HEK293T (cell line): ENCODE measurements at places on chromosomes 1 and 21.

GRCh38 chr1:56578963-56579875 lies at the start of gene PLPP3:
Gene PLPP3 (minus strand): TSS chr1:56579563. CDS start chr1:56579016, 547 bp downstream.
- peak; percentile 85 for DNase-seq

GRCh38 chr1:23575226-23575810 lies 16.0 kb upstream of the ID3 start:
- no peak for DNase-seq

GRCh38 chr1:169309178-169310166 lies 58.1 kb downstream of the NME7 start:
- no peak for DNase-seq

GRCh38 chr1:245748646-245749045 lies 593.9 kb downstream of the KIF26B start:
- DNase-seq: no peak

DNA sequence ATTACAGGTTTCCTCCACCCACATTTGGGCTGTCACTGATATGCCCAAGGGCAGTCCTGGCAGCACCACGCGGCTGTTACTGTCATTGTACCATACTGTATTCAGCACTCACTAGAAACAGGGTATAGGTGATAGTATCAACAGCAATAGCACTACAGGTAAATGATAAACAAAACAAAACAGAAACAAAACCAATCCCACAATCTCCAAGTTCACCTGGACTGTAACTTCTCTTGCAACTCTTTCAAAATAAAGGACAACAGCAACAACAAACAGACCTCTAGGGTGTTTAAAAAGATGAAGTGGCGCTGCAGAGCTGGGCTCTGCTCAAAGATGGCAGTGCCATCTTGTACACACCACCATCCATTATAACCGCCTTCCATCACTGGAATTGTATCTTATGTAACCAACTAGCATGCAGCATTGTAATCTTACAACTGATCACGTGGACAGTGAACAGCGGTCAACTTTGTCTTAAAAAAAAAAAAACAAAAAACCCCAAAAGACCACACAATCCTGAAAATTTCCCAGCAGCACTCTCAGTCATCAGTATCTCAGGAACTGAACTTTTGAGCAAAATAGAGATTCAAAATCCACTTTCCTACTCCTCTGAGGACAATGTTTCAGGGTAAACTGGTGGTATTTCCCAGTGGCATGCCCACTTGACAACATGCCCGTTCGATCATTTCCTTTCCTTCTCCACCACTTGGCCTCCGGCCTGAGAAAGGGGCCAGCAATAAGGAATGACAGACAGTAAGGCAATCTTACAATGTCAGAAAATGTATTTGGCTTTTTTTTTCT lies 3.8 kb downstream of the IRF2BP2 start:
- no peak for DNase-seq

GRCh38 chr1:1085911-1086841 lies 12.1 kb upstream of the RNF223 start:
- DNase-seq: no peak

DNA sequence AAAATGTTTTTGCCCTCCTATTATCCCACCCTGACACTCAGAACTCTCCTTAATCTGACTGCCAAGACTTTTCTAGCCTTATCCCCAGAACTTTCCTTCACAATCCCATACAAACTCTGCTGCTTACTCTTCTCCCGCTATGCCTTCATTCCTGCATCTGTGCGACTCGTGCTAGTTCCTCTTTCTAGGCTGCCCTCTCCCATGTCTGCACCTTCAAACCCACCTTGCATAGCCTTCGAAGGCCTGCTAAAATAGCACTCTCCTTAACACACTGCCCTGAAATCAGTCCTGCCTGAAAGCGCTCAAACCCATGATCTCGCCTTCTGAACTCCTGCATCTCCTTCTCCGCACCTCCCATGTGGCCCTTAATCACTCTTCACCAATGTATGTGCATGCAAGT lies 2.5 kb upstream of the NCF2 start:
- DNase-seq: no peak

DNA sequence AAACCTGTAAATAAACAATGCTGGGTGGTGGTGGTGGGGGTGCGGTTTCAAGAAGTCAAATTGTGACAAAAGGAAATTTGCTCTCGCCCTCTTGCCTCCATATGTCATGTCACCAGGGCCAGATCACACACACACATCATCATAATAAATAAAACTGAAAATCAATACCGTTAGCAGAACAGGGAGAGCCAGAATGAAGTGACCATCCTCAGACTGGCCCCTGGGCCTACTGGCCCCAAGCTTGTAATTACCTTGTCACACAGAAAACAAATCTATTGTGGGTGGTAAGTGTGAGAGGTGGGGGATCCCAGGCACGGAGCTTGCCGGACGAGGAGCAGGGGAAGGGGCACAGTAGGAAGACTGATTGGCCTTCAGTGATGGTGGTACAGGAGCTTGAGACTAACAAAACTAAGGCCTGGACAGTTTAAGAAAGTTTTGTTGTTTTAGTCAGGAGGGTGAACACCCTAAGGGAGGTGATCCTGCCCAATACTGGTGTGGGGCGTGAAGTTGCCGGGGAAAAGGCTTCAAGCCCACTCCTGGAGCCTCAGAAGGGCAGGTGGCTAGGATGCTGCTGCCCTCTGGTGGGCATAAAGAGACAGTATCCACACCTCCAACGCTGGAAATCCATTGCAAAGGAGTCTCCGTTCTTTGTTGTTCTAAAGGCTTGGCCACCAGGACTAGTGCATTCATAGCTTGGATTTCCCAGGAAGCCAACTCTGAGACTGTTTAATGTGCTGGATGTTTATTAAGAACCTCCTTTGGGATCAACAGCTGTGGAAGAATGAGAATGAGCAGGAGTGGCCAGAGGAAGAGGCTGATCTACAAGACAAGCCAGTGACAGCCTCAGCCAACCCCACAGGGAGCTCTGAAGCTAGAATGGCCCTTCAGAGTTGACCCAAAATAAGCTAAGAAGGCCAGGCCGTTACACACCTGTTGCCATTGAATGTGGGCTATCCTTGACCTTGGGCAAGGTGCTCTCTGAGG lies 8.1 kb upstream of the C1orf216 start:
- DNase-seq: peak; percentile 81

DNA sequence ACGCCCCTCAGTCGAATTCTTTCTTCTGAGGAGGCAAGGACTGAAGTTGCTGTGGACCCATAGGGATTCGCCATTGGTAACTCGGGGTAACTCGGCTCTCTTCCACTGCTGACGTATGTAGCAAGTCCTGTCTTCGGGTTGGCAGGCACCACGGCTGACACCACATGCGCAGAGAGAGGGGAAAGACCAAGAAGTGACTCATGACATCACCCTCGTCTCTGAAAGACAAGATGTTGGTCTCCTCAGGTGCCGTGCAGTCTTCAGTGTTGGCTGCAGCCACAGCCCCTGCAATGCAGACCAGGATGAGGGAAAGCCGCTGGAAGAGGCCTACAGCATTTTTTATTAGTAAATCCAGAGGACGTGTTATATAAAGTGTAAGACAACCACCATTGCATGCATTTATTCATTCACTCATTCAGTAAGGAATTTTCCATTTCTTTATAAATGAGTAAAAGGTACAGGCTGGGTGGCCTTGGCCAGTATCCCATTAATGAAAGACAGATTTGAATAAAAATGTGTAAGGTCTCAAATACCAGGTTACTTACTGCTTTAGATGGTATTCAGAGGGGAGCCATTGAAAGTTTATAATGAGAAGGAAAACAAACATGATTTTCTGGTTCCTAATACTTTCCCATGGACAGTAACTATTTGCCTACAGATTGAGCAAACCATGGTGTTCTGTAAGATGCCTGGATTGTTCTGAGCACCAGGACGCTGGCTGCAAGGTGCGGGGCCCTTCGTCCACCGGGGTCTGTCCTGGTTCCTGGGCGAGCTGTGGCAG lies 50.7 kb upstream of the IRF2BP2 start:
- DNase-seq: no peak

DNA sequence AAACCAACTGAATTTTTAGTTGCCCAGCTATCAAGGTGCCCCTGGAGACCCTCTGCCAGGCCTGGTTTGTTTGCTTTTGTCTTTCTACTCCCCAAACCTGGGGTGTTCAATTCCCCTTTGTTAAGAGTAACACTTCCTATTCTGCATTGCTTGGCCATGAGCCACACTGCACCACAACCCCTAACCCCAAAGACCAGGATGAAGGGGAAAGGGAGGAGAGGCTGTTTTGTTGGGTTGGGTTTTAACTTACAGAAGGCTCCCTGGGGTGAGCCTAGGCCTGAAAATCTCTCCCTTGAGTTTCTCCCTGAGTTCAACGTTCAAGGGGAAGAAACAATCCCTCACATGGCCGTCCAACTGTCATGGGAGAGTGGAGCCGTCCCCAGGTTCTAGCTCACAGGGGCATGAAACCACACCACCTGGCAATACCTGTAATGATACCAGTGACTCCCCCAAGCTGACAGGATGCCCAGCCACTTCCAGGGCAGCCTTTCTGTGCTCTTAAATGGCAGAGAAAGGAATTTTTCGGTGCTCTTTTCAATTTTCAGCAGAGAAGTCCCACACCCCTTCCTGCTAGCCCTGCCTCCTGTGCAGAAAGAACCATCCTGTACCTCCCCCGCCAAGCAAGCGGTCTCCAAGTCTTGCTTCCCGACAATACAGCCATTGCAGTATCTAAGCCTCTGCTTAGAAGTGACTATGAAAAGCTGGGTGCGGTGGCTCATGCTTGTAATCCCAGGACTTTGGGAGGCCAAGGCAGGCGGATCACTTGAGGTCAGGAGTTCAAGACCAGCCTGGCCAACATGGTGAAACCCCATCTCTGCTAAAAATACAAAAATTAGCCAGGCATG lies 14.9 kb downstream of the SLC45A3 start:
- DNase-seq: no peak

DNA sequence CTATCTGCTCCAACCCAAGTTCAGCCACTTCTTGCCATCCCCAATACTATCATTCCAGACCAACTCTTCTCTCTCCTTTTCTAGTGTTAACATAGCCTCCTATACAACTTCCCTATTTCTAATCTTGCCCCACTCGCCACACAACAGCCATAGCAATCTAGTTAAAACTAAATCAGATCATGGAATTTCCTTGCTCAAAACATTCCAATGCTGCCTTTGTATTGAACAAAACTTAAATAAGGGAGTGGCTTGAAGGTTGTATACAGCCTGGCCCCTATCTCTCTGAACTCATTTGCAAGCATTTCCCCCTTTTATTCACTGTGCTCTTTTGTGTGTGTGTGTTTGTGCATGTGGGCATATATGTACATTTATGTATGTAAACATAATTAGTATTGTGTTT lies 118.1 kb upstream of the SGIP1 start:
- no peak for DNase-seq

DNA sequence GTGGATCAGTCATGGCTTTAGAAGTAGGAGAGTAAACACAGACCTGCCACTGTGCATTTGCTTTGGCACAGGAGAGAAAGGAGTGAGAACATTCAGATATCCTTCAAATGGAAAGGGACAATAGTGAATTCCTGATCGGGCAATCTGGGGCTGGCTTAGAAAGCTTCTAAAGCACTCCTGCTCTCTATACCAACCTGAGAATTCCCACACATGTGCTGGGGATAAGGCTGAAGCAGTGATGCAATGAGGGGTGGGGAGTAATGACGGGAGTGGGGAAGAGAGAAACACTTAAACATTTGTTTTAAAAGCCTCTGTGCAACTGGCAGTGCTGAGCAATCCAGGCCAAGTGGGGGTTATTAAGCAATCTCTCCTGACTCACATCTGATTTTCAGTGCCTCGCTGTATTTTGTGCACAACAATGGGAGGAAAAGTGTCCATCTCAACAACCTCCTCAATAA lies 108.8 kb downstream of the KIAA0319L start:
- no peak for DNase-seq

DNA sequence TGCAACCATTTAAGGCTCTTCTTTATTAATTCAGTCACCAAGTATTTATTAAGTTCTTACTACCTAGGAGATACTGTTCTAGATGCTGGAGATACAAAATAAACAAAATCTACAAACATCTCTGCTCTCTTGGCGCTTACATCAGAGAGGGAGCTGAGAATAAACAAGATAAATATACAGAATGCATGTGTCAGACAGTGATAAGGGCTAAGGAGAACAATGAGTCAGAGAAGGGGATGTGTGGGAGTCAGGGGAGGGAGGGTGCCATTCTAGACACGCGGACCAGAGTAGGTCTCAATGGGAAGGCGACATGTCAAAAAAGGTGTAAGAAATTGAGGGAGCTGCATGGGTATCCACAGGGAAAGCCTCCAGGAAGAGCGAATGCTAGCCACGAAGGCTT lies 393.2 kb downstream of the RWDD3 start:
- DNase-seq: no peak

- DNase-seq: no peak
These were observed 183.6 kb upstream of the UBE2U start for GRCh38 chr1:64019818-64020217.

- DNase-seq: peak; percentile 41
These were observed at the start of gene RIPPLY3 for GRCh38 chr21:37006486-37007291. Gene RIPPLY3 (plus strand): TSS chr21:37006702. CDS start chr21:37006773, 71 bp downstream.

GRCh38 chr1:54582566-54583306 lies 34.7 kb downstream of the ACOT11 start:
- no peak for DNase-seq

- no peak for DNase-seq
These were observed 25.6 kb downstream of the ZBTB17 start for GRCh38 chr1:15950302-15950701.

GRCh38 chr1:37667023-37667671 lies 25.2 kb upstream of the CDCA8 start:
- no peak for DNase-seq

- DNase-seq: no peak
These were observed 95.3 kb upstream of the ACTRT2 start for GRCh38 chr1:2925918-2926317.

- DNase-seq: no peak
These were observed 21.7 kb downstream of the UBE2T start for GRCh38 chr1:202320081-202320405.

GRCh38 chr1:87669674-87670073 lies 341.0 kb downstream of the LMO4 start:
- no peak for DNase-seq

GRCh38 chr1:15515022-15515663 lies 8.9 kb downstream of the CASP9 start:
- DNase-seq: no peak

GRCh38 chr1:25825605-25826004 lies 5.9 kb downstream of the MTFR1L start:
- no peak for DNase-seq

- DNase-seq: no peak
These were observed 119.7 kb downstream of the APP start for GRCh38 chr21:26050857-26051256.

DNA sequence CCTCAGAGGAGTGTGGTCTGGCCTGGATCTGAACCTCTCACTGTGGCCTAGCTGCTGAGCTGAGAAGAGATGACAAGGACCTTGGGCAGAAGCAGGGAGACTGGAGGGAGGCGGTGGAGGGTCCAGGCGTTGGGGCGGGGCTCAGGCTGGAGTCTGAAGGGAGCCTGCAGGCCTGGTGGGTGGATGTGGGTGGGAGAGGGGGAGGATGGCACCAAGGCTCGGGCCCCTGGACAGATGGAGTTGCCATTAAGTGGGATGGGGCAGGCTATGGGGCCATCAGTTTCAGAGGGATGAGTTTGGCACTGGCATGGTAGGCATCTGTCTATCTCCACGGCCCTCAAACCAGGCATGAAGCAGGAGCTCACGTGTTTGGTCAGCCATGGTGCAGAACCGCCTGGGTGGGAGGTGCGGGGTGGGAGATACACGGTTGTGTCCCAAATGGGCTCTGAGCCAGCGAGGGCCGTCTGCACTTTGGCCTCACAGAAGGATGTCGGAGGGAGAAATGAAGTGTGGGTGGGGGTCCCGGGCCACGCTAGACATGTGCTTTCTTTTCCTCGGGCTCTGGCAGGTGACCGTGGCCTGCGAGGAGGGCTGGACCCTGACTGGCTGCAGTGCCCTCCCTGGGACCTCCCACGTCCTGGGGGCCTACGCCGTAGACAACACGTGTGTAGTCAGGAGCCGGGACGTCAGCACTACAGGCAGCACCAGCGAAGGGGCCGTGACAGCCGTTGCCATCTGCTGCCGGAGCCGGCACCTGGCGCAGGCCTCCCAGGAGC lies 23.6 kb downstream of the PCSK9 start:
- DNase-seq: no peak
